ENCODE measurements at places on chromosomes 11 and 22. TPM values are rescaled to one million over a fixed set of nuclear protein-coding genes. Genes with fewer than 3 reads are reported as not detected.

DNA sequence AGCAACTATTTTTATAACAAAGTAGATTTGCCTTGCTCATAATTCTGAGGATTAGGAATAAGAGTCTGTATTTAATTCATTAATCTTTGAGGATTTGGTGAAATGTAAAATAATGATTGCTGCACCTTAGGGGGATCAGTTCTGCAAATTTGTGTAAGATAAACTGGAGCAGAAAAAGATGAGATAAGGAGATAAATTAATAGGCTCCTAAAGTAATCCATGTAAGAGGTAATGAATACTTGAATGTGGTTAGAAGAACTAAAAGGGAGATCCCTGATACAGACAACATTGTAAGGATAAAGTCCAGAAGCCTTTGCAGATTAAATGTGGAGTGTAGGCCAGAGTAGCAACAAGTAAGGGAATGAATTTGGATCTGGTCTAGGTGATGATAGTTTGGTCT, 45.6 kb downstream of the PDHX start:
- ATAC-seq, result no peak

The TRPC6 gene
- total RNA-seq, result 3.5 TPM

- no peak for ATAC-seq
Measured at GRCh38 chr11:77302752-77303151, 1.3 kb upstream of the GDPD4 start.

DNA sequence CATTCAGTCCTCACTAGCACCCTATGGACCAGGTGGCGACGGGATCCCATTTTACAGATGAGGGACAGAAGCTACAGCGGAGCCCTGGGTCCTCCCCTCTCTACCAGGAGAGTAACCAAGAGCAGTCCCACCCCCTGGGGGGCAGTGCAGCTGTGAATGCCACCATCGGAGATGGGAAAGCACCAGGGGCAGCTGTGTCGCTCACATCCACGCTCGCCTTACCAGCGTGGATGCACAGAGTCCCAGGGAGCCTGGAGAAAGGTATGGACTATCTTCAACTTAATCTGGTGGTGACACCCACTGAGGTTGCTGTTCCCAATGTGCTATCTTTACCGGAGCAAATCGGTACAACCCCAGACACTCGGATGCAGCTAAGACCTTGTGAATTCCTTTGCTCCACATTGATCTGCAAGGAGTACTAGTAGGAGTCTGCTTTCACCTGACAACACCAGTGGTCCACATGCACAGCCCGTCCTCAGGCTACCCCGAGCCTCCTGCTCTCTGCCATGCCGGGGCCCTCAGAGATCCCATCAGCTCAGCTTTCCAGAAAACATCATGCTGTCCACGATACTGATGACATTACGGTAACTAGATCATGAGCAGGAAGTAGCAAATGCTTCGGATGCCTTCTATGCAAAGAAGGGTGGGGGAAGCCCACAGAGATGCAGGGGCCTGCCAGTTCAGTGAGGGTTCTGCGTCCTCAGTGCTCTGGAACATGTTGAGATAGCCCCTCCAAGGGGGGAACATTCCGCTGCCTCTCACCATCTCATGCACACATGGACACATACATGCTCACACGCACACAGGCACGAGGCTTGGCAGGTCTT, 126.0 kb downstream of the CTTN start:
- ATAC-seq, result no peak

GRCh38 chr22:35418088-35418487, 18.1 kb downstream of the MCM5 start:
- ATAC-seq, result no peak

The FBLN1 gene
- total RNA-seq, result 374 TPM

GRCh38 chr11:13463779-13464290, 813 bp upstream of the BTBD10 start:
- ATAC-seq, result no peak
